AG04449 (cell line): ENCODE measurements at places on chromosomes 2 and 18.

DNA sequence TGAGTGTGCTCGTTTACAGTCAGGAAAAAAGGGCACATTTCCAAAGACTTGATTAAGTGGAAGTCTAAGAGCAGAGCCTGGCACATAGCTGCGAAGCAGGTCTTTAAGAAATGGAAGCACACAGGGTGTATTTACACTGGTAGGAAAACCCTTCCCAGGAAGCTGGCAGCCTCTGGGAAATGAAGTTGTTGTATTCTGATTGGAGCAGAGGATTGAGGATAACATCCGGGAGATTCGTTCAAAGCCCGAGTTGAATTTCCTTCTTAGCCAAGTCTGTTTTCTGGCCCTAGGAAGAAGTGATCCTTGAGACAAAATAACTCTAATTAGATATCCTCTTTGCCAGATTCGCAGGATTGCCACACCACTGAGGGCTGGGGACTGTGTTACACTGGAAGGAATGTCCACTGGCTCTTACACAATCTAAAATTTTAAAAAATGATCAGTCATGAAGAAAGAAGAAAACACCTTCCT is 75.9 kb downstream of the ITGB1BP1 start:
- DNase-seq: no peak

GRCh38 chr18:79523206-79523735 is 127.5 kb downstream of the NFATC1 start:
- no peak for DNase-seq

DNA sequence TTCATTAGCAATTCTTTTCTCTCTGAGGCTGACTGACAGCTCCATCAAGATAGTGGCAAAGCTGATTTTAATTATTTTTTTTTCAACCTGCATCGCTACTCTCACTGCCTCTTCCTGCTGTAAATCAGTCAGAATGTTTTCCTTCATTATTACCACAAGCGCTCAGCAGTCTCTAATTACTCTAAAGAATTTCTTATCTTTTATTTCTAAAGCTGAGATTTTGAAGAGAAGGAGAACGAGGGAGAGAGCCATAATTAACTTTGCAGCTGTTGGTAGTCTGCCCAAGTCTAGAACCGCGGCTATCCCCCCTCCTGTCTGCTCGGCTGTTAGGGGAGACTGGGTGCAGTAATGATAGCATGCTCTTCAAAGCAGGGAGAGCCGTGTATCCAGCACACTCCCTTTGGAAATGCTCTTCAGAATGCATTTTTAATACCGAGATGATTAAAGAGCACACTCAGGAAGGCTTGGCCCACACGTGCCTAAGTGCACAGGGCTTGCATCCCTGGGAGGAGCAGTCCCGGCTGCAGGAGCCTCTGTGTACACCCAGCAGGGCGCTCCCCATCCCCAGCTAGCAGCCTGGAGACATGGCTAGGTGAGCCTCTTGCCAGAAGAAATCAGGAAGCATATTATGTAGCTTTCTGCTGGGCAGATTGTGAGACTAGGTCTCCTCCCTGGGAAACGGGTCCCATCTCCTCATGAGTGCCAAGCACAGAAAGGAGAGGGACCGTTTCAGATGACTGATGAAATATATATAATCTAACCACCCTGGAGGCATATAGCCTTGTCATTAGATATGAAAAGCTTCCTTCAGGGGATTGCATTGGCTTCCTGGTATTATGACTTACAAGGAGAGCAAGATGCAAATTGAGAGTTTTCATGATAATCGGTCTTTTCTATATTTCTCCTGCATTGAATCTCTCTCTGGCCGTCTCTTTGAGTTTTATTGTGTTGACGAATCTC is 555.2 kb downstream of the CMPK2 start:
- DNase-seq: no peak

DNA sequence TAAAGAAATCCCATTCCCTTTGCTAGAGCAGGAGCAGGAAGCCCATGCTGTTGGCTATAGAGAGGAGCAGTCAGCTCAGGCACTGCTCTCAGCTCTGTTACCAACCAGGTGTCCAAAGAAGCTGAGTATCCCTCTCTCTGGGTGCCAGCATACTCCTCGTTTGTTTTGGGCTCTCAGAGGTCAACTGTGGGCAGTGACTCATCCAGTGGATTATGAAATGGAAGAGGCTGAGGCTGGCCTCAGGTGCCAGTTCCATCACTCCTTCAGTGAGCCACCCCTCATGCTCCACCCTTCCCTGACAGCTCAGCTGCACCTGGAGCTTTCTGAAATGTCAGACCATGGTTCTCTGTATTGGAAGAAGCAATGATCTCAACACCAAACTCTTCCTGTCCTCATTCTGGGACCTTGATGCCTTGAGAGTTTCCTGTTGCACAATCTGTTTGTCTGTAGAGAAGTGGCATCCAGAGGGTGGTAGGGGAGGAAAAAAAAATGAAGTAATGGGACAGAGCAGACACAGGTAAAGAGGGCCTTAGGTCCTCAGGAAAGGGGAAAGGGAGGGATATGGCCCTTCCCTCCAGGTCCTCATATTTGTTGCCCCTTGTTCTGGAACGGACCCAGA is 31.2 kb upstream of the EN1 start:
- no peak for DNase-seq

DNA sequence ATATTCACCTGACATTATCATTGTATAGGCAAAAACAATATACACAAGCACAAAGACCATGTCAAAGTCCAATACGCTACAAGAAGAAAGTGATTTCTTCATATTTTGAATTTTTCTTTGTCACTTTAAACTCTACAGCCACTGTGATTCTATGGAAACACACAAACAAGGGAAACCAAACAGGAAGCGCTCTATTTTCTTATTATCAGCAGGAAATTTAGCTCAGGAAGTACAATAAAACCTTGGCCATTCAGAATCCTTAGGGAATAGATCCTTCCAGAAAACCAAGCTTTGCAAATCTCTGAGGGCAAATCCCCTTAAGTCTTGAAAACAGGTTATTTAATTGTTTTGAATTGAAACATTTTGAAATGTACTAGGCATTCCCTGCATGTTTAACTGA is 336.2 kb downstream of the EPHA4 start:
- no peak for DNase-seq

GRCh38 chr2:18795906-18796305 is 206.5 kb upstream of the NT5C1B start:
- DNase-seq: no peak

GRCh38 chr2:23505984-23506380 is 121.0 kb downstream of the KLHL29 start:
- no peak for DNase-seq

- no peak for DNase-seq
Observed at GRCh38 chr2:231634951-231635875, 42.5 kb downstream of the TEX44 start.

GRCh38 chr2:119484834-119485233 is 39.4 kb downstream of the SCTR start:
- no peak for DNase-seq

- DNase-seq: no peak
Observed at GRCh38 chr18:54392543-54393023, 34.9 kb downstream of the C18orf54 start.

DNA sequence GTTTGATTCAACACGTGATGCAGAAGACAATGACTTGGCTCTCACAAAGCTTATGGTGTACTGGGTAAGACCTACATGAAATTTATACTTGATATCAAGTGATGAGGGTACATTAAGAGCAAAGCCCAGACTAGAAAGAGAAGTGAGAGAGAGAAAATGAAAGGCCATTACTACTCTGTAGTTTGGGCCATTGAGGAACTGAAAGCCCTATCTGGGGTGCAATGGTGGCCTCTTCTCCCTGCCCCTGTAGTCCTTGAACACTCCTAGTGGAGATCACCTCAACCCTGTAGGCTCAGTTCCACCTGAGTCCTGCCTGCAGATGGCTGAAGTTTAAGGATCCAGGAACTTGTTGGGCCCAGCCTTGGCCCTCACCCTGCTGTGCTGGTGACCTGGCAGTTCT is 569.8 kb upstream of the MEX3C start:
- no peak for DNase-seq

DNA sequence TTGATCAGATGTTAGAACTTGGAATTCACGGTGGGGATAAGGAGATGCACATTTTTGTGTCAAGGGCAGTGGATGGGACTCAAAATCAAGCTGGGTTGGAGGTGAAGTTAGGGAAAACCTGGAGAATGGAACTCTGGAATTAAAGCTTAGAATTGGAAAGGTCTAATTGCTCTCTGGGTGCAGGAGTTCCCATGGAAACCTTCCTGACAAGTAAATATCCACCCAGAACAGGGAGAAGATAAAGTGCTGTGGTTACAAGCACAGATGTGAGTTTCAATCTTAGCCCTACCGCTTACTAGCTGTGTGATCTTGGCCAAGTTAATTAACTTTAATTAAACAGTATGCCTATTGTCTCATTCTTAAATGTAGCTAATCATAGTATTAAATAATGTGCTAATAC is 71.3 kb upstream of the TCF7L1 start:
- no peak for DNase-seq

DNA sequence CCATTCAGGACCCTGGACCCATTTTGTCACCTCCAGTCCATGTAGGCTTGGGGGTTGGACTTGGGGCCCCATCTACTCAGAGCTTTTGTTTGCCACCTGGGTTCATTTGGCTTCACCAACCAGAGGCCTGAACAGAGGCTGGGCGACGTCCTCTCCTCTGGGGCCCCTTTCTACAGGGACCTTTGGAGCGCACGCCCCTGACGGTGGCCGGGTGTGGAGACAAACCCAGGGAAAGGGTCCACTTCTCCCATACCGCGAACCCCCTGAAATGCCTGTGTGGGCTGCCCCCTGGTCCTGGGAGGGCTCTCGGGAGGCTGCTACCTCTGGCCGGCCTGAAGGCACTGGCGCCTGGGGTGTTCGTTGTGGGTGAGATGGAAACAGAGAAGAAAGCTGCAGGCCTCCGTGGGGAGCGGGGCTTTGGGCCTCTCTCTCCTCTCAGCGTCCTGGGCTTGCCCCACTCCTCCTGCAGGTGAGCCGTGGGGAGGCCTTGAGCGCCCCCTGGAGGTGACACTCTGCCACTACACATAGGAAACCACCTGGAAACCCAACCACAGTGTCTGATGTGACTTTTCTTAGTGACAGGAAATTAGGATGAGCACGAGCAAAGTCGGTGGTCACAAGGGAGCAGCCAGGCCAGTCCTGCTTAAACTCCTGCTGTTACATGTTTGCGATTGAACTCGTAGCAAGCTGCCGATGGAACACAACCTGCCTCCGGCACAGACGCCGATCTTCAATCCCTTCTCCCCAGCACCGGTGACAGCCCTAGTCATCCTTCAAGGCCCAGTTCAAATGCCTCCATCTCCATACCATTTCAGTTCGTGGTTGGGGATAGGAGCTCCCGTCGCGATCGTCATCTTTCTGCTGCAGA is 12.0 kb upstream of the NTSR2 start:
- DNase-seq: no peak

DNA sequence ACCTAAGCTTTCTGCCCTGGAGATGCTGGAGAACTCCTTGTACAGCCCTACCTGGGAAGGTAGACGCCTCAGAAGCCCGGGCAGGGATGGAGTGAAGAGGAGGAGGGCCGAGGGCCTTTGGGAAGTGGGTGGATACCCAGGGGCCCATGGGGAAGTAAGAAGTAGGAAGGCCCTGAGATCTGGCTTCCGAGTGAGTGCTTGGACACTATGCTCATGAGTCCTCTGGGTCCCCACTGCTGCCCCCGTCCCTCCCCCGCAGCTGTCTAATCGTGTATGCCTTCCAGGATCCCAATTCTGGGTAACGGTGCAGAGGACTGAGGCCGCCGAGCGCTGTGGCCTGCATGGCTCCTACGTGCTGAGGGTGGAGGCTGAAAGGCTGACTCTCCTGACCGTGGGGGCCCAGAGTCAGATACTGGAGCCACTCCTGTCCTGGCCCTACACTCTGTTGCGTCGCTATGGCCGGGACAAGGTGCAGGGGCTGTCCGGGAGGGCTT is 1.1 kb downstream of the DOK1 start:
- DNase-seq: no peak

GRCh38 chr2:237943395-237944094 is 23.3 kb upstream of the UBE2F start:
- DNase-seq: no peak

DNA sequence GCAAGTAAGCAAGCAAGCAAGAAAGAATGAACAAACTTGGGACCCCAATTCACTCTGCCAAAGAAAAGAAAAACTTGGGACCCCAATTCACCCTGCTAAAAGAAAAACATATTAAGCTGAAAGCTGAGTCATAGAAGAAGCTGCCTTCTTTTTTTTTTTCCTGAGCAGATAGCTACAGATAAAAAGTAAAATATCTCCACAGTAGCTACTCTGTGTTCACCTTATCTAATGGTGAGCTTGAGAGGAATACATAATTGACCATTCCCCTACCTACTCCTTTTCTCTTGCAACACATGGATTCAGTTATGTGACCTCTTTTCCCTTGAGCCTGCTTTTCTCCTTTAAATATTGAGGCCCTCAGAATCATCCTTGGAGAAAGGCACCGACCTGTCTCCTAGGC is 63.0 kb downstream of the MCFD2 start:
- DNase-seq: no peak

DNA sequence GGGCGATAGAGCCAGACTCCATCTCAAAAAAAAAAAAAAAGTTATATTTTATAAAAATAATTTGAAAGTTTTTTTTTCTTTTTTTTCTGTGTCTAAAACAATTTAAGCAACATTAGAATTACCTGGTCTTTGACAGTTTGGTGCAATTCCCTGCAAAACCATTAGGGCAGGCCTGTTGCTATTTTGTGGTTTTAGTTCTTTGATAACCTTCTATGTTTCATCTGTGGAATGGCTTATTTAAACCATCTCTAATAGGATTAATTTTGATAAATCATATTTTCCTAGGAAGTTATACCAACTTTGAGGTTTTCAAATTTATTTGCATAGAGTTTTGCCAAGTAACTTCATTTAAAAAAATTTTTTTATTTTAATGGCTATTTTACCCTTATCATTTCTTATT is 141.2 kb upstream of the TWIST2 start:
- no peak for DNase-seq

GRCh38 chr2:234694244-234695013 is 197.5 kb upstream of the ARL4C start:
- no peak for DNase-seq

DNA sequence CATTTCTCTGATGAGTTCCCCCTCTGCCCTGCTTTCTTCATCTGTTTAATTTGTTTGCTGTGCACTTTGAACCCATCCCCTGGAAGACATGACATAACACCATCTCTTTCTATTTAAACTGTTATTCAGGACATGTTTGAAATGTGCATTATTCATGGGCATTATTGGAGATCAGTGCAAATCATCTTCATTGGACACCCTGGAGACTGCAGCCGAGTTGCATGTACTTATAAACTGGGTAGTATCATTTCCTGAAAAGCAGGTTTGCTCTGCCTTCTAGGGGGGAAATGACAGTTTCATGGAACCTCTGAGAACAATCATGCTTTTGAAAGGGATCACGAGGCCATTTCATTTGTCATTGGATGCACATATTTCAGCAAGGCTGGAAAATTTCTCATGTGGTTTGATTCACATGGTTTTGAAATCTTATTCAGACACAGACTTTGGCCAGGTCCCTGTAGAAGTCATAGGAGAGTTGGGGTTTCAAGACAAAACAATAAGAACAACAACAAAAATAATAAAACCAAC is 462.8 kb upstream of the MEX3C start:
- DNase-seq: no peak

DNA sequence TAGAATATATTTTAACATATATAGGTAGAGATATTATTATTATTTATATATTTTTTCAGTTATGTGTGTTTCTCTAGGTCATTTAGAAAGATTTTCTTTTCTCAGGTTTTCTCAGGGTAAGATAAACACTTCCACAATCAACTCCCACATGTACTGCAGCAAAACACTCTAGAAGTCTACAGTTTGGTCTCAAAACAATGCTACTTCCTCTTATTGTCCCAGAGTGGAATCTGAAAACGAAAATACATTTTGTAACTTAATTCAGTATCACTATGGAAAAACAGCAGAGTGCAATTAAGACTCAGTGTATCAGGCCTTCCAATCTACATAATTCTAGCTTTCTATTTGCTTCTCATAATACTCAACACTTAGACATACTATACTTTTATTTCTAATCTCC is 190.1 kb upstream of the SLC35G4 start:
- DNase-seq: no peak
